ENCODE measurements at places on chromosomes 16 and 17.
A peak's percentile ranks its signal among the peaks of the same experiment; 100 is the strongest.

- DNase-seq = no peak
Measured at GRCh38 chr16:48580925-48581500, 29.0 kb downstream of the N4BP1 start.

GRCh38 chr17:80717720-80718083 lies 173.1 kb downstream of the RPTOR start:
- DNase-seq = no peak

DNA sequence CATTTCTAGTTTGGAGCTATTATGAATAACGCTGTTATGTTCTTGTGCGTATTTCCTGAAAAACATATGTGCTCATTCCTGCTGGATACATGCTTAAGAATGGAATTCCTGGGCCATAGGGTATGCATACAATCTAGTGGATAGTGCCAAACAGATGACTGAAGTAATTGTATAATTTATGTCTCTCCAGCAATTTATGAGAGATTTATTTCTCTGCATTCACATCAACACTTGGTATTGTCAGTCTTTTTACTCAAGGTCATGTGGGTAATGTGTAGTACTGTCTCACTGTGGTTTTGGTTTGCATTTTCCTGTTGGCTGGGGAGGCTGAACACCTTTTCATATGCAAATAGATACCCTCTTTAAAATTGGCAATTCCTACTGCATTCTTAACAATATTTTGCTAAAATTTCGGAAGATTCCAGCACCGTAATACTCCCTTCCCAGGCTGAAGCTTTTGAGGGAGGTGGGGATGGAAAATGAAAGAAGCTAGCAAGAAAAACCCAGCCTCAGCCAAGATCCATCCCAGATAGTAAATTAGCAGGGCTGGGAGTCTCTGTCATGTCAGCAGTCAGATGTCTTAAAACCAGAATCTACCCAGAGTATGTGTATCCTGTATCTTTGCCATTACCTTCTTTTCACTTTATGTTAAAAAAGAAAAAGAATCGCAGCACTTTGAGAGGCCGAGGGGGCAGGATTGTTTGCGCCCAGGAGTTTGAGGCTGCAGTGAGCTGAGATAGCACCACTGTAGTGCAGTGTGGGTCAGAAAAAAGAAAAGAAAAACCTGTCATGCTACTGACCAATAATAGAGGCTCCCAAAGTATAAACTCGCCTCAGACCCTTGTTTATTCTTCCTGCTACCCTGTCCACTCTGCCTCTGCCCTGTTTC lies 204.9 kb downstream of the LGALS9B start:
- DNase-seq = no peak

GRCh38 chr17:77049440-77049839 lies 91.3 kb upstream of the SEC14L1 start:
- no peak for DNase-seq

DNA sequence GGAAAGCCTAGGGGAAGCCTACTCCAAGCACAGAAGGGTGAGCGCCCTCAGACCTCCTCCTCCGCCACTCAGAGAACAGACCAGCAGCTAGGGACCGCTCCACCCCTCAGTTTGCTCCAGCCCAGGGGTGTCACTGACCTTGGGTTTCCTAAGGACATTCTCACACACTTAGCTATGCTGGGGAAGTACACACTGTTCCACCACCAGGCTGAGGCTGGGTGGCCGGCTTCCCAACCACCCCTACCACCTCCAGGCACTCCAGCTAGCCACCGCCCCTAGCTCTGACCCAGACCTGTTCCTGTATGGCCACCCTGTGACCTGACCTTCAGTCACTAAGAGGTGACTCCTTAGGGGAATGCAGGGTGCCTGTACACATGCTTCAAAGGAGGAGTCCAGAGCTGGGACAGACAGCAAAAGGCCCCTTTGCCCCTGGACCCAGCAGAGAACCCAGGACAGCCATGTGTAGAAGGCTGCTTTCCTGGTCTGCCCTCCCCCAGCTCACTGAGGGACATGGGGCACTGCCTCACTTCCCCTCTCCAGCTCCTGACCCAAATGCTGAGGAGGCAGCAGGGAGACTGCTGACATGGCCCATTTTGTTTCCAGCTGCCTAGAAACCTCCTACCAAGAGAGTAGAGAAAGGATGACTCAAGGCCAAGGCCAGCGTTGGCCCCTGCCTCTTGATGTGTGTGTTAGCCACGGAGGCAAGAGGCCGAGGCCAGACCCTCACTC lies 6.7 kb downstream of the HSPB9 start:
- peak; percentile 68 for DNase-seq

DNA sequence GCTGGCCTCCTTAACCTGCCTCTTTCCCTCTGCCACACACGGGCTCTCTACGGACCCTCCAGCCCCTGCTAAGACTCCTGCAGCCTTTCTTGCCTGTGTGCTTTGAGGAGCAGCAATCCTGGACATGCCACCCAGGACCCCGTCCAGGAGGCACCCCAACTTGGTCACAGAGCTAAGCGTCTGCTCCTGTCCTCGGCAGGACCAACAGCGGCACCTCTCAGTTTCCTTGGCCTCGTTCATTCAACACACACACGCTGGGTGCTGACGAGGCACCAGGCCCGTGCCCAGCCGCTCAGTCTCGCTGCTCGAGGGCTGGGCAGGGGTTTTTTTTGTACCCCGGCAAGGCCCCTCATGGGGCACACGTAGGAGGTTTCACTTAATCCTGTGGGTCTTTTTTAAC lies 15.2 kb downstream of the RPH3AL start:
- no peak for DNase-seq

Measured in suppressor macrophage treated with lipopolysaccharide for 4 hours (primary cell).